ENCODE measurements at places on chromosomes 3 and 15.

- DNase-seq: no peak
Measured at GRCh38 chr3:64441861-64442260, 216.6 kb upstream of the PRICKLE2 start.

DNA sequence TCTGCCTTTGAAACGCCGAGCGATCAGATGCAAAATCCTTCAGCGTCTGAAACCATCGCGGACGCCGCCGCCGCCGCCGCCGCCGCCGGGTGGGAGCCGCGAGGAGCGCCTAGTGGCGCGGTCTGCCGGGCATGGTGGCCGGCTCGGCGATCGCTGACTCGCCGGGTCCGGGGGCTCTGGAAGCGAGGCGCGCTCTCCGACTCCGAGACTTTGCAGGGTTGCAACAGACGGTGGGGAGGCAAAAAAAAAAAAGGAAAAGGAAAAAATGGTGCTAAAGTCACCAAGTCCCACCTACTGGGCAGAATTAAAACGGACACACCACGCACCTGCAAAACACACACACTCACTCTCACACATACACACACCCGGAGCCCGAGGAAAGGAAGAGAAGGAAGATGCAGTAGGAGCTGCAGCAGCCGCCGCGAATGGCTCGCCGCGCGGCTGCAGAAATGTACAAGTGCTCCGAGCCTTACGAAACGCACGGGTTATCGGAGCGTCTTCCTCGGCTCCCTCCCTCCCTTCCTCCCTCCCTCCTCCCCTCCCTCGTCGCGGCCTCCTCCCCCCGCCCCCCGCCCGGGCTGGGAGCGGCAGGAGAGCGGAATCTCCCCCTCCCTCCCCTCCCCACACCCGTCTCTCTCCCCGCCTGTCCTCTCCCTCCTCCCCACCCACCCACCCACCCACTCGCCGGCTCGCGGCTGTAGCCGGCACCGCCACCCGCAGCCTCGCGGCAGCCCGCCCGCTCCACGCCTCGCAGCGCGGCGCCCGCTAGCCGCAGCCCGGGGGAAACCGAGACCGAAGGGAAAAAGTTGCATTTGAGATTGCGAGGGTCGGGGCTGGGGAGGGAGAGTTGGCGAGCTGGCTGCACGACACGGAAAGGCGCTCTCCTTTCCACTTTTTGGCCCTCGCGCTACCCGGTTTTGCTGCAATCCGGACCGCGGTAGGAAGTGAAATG, at the start of gene NTRK3:
TSS of gene NTRK3 (minus strand) at position 461 of the 952 bp plus-strand sequence. CDS start 586 bp downstream, outside the sequence.
- no peak for DNase-seq

GRCh38 chr3:159668990-159669476, 319.6 kb upstream of the IL12A start:
- DNase-seq: no peak

DNA sequence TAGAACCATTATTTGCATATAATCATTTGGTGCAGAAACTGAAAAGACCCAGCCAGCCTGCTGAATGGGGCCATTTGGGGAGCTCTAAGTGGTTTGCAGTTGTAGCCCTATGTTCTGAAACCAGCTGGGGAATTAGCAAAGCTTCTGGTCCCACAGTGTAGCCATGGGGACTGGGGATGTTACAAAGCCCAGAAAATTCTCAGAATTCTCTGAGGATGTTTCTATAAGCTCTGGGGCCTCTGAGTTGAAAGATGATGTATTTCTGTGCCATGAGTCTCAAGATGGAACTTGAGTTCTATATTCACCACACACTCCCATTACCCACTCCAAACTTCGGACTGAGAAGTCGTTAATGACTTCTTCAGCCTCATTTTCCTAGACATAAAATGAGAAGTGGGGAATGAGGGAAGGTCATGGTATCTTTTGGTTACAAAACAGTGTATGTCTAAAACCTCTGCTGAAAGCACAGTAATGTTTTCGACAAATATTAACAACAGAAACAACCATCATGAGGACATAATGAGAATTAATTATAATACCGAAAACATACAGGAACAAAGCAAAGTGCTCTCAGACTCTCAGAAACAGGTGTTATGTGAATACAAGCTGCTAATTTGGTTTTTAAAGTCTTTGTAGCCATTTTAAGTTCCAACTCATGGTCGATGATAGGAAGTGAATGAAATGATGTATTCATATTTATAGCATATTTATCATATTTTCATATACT, 89.4 kb downstream of the RFTN1 start:
- DNase-seq: no peak

GRCh38 chr3:183198939-183199338, 36.4 kb upstream of the LAMP3 start:
- DNase-seq: no peak

GRCh38 chr15:53611145-53611920, 148.1 kb downstream of the WDR72 start:
- DNase-seq: no peak

GRCh38 chr3:23496165-23496564, 293.0 kb downstream of the UBE2E2 start:
- no peak for DNase-seq

DNA sequence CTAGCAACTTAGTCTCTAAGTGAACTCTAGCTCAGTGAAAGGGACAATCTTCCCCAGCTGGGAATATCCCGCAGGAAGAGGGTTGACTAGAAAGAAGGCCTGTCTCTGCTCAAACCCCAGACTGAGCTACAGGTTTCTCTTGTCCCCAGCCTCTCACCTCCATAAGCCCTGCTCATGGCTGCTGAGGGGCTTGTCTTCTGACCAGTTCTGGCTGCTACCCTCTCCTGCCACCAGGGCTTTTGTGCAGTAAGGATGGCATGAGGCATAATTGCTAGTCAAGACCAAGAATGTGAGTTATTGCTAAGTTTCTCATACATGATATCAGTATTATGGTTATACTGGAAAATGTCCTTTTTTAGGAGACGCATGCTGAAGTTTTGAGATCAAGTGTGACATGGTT, 21.3 kb downstream of the WDR53 start:
- no peak for DNase-seq

- no peak for DNase-seq
Measured at GRCh38 chr3:184332370-184333090, 4.9 kb upstream of the FAM131A start.

GRCh38 chr3:171954690-171955383, 84.5 kb upstream of the FNDC3B start:
- no peak for DNase-seq

- DNase-seq: no peak
Measured at GRCh38 chr3:47897954-47898353, 95.0 kb downstream of the DHX30 start.

DNA sequence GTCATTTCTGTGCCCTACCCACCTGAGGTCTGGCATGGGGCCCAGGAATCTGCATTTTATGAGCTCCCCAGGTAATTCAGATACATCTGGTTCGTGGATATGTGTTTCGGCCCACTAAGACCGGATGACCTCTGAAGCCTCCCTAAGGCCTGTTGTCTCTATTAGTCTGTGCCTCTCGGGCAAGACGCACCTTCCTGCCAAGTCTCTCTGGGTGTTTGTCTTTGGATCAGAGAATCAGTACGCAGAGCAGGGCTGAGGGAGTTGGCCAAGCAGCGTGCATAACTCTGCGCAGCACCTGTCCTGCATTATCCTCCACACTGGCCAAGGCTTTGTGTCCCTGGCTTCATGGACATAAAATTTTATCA, 181.0 kb downstream of the THSD4 start:
- DNase-seq: no peak

- DNase-seq: no peak
Measured at GRCh38 chr3:141371882-141372281, 3.6 kb downstream of the ZBTB38 start.
